Tibial nerve (tissue), 4 donors: ENCODE measurements at places on chromosomes 3 and 15. TPM values are rescaled to one million over a fixed set of nuclear protein-coding genes. Genes with fewer than 3 reads are reported as not detected.

ADGRG7 gene
- not detected for total RNA-seq

TIMP4 gene
- 47.9 TPM for total RNA-seq

DNA sequence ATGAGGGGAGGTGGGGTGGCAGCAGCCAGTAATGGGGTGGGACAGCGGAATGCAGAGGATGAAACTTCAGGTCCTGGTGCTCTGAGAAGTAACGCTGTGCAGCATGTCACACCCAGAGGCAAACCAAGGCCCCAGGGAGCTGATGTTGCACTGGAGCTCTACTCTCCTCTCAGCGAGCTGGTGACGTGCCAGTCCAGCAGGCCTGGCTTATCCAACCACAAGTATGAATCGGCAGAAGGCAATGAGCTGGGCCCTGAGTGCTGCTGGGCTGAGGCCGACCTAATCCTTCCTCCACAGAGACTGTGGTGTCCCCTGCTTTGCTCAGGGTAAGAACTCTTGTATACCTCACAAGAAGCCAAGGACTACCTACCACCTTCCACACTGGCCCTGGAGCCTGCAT, 30.5 kb downstream of the CD86 start:
- H3K36me3 ChIP-seq = no peaks in the 10 kb centered on the region
- no peak overlapping the region for H3K27ac ChIP-seq
- H3K4me3 ChIP-seq = no peak overlapping the region
- no peak for DNase-seq
- no peaks in the 10 kb centered on the region for H3K27me3 ChIP-seq

DNA sequence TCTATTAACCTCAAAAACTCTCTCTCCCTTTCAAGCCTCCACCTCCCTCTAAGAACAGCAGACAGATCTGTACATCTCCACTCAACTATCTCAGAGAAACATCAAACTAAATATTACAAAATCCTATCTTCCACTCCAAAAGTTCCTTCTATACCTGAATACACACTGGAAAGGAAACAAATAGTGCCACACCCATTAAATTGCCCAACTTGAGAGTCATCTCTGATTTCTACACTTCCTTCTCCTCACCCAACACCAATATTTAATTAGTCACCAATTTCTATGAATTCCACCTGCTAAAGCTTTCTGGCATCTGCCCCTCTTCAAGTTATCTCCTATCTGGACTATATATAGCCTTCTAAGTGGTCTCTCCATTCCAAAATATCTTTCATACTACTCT, 65.8 kb downstream of the PEAK1 start:
- H3K4me1 ChIP-seq = no peaks in the 10 kb centered on the region
- peaks cover 6% of the 10 kb centered on the region for H3K36me3 ChIP-seq
- no peaks in the 10 kb centered on the region for H3K27me3 ChIP-seq
- no peak overlapping the region for H3K4me3 ChIP-seq
- H3K27ac ChIP-seq = no peak overlapping the region

DNA sequence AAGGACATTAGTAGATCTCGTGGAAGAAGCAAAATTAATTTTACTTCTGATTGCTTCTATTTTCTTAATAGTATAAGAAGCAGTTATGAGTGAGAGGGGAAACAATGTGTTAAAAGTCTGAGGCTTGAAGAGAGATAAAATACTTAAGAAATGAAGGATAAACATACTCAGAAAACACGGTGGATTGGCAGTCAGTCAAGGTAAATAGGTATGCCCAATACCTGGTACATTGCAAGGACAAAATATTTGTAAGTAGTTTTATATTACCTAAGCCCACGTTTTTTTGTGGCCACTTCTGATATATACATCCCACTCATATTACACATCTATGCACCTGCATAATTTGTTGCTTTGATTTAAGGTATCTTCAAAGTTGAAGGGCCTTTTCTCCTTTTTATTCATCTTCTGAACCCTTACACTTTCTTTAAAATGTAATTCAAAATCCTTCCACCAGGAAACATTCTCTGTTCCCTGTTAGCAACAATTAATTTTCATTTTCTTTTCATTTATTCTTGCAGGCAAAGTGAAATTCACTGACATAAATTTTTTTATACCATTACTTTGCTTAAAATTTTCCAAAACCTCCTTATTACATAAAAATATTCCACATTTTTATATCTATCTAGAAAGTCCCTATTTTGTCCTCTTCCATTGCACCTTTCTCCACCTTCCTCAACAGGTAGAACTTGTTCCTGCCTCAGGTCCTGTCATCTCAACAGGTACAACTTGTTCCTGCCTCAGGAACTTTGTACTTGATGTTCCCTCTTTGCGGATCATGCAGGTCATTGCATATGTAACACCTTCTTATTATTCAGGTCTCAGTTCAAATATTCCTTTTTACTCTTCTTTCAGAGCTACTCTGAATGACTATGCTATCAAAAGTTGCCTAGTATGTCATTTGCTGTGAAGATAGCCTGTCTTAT, 755.7 kb upstream of the ALCAM start:
- no peak overlapping the region for H3K4me3 ChIP-seq
- no peaks in the 10 kb centered on the region for H3K4me1 ChIP-seq
- H3K36me3 ChIP-seq = no peaks in the 10 kb centered on the region
- DNase-seq = no peak
- H3K27ac ChIP-seq = no peak overlapping the region
- H3K27me3 ChIP-seq = no peaks in the 10 kb centered on the region

DNA sequence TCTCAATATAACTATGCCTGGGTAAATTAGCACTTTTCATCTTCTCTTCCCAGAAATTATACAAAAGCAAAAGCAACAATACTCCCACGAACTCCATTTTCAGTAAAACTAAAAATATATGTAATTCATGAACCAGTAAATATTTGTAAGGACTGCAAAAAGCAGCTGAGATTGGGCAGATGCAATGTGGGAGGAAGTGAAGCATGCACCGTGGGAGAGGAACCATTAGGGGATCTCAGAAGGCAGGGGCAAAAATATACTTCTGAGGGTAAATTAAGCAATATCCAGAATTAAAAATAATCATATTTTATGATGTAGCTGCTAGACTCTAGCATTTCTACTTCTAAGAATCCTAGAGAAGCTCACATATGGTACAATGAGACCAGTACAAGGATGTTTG, 20.2 kb downstream of the CFAP91 start:
- no peak overlapping the region for H3K27ac ChIP-seq
- H3K27me3 ChIP-seq = no peaks in the 10 kb centered on the region
- DNase-seq = no peak
